Breast epithelium (tissue), 4 donors: ENCODE measurements at places on chromosomes 1 and 21.

DNA sequence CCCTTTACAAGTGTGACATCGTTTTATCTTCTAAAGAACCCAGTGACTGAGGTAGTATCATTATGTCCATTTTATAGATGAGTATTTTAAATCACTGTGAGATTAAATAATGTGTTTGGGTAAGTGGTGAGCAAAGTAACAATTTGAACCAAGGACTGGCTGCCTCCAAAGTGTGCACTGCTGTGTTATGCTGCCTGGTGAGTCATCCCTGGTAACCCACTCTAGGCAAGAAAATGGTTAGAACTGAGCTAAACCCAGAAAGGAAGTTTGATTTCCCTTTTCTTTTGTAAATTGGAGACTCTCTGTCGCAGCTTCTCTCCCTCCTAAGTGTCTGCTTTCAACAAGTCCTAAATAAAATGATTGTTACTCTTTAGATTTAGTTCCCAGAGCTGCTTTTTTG, 342.8 kb upstream of the KAZN start:
- no peak overlapping the region for H3K4me3 ChIP-seq
- DNase-seq, result no peak
- no peaks in the 10 kb centered on the region for H3K27me3 ChIP-seq
- H3K36me3 ChIP-seq, result no peaks in the 10 kb centered on the region

GRCh38 chr1:12229835-12230548, at the start of gene VPS13D:
TSS of gene VPS13D (plus strand) at chr1:12230030. CDS start at chr1:12234267, 4,237 bp downstream.
- no peaks in the 10 kb centered on the region for H3K36me3 ChIP-seq
- H3K4me3 ChIP-seq, result peak within 1 kb of the TSS; percentile 99
- DNase-seq, result peak; percentile 63
- H3K27me3 ChIP-seq, result no peaks in the 10 kb centered on the region
- peak within 1 kb of the TSS; percentile 94 for H3K27ac ChIP-seq
- H3K4me1 ChIP-seq, result no peaks in the 10 kb centered on the region

GRCh38 chr1:197674286-197674685, 101.0 kb downstream of the DENND1B start:
- H3K36me3 ChIP-seq, result no peaks in the 10 kb centered on the region
- no peak overlapping the region for H3K27ac ChIP-seq
- H3K4me1 ChIP-seq, result no peaks in the 10 kb centered on the region
- H3K27me3 ChIP-seq, result no peaks in the 10 kb centered on the region
- DNase-seq, result no peak

DNA sequence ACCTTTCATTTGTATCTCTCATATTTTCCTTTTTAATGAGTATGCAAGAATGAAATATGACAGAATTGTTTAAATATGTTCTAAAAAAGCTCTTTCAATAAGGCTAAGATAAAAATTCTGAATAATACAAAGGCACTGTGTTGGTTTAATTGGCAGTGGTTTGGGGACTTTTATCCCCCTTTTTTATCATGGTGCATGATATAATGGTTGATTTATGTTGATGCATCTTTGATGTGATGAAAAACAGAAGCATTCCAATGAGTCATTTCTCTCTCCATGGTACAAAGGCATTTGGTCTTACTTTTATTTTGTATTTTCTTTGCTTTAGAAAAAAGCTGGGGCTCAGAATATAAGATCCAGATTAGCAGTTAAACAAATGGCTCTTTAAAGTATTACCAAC, 127.2 kb upstream of the GREM2 start:
- H3K36me3 ChIP-seq, result no peaks in the 10 kb centered on the region
- H3K4me3 ChIP-seq, result no peak overlapping the region
- H3K27ac ChIP-seq, result no peak overlapping the region
- no peaks in the 10 kb centered on the region for H3K4me1 ChIP-seq
- no peaks in the 10 kb centered on the region for H3K27me3 ChIP-seq
- no peak for DNase-seq

- H3K27ac ChIP-seq, result no peak overlapping the region
- no peaks in the 10 kb centered on the region for H3K27me3 ChIP-seq
- H3K4me1 ChIP-seq, result peaks cover 9% of the 10 kb centered on the region
- no peak for DNase-seq
- H3K36me3 ChIP-seq, result peaks cover 6% of the 10 kb centered on the region
- H3K4me3 ChIP-seq, result peak overlapping the region; percentile 88
These were observed 2.0 kb downstream of the KDM4A start for GRCh38 chr1:43651902-43652301.

DNA sequence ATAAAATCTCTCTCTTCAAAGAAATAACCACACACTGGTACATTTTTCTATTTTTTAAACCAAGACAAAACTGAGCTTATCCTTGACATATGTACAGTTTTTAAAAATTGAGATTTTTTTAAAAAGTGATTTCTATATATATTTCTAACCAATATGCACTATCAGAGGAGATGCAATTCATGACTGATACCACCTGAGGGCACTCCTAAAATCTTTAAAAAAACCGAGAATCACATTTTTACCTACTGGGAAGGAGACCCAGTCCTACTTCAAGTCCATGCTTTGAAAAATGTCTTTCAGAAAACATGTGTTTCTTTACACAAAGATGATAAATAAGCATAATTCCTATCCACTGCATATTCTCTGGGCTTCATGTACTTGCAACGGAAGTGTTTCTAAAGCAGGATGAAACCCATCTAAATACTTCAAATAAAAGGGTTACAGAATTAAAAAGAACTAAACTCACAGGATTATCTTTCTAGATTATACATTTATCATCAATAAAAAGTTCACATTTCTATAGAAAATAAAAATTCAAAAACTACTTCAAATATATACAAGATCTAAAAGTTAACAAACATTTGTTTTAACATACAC, 98.6 kb downstream of the ENAH start:
- H3K36me3 ChIP-seq, result no peaks in the 10 kb centered on the region
- H3K4me1 ChIP-seq, result no peaks in the 10 kb centered on the region
- no peaks in the 10 kb centered on the region for H3K27me3 ChIP-seq

DNA sequence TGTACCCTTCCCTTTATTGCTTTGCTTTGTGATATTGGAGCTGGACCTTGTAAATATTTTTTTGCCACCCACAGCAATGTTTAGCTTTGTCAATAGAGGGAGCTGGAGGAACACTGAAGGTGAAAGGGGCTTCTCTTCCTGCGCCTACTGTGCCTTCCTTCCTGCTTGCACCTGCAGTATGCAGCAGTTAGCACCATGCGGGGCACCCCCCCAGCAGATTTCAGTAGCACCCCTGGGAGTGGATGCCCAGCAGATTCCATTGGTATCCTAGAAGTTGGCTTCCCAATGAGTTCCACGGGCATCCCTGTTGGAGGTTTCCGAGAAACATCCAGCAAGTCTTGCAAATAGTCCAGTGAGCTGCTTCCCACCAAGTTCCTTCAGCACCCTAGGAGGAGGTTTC, 25.6 kb downstream of the S100A10 start:
- H3K27ac ChIP-seq, result no peak overlapping the region
- no peaks in the 10 kb centered on the region for H3K4me1 ChIP-seq
- no peaks in the 10 kb centered on the region for H3K27me3 ChIP-seq
- H3K4me3 ChIP-seq, result no peak overlapping the region
- no peak for DNase-seq

DNA sequence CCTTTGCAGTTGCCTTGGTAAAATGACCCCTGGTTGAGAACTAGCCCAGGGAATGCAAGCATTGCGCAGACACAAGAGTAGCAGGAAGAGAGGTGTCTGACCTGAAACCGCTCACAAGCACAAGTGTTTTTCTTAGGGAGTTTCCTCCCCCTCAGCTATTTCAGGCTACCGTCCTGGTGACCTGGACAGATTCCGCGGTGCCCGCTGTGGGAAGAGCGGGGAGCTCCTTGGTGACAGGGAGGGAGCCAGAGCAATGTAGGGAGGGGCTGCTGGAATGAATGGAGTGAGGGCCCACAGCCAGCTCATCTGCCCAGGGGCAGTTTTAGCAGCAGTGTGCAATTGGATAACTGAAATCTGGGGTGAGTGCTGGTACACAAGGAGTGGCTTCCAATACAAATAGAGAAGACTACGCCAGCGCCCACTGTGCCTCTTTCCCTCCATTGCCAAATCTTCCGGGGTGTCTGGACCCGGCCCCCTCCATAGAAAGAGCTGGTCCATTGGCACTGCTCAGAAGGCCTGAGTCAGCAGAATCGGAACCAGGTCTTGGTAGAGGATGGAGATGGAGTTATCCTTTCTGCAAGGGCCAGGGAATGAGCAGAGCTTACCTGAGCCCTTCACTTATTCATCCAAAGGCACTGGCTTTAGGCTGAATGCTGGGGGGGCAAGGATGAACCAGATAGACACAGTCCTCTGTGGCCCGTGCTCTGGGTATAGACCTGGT, 82.8 kb downstream of the TRABD2B start:
- no peak overlapping the region for H3K27ac ChIP-seq
- no peaks in the 10 kb centered on the region for H3K36me3 ChIP-seq
- H3K4me1 ChIP-seq, result no peaks in the 10 kb centered on the region
- no peak overlapping the region for H3K4me3 ChIP-seq
- no peak for DNase-seq

DNA sequence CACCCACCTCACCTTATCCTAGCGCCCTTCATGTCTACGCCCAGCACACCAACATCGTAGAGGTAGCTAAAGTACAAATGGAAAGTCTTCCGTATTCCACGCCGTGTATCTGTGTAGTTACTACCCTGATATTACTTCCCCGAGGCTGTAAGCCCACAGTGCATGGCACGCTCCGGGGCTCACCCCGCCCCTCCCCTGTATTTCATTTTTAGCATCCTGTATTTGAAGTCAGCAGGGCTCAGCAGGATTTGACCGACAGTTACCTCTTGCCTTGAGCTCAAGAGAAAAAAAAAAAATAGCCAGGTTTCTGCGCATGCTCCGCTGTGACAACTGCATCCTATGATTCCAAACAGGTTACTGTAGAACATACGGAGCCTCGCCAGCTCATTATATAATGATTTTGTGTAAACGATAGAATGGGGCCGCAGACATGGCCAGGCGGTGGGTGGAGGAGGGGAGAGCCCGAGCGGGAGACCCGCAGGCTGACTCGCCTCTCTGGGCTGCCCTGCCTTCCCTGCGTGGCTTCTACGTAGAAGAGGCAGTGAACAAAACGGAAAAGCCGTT, 1.3 kb downstream of the ABCG1 start:
- no peaks in the 10 kb centered on the region for H3K4me1 ChIP-seq
- H3K27me3 ChIP-seq, result no peaks in the 10 kb centered on the region
- peak overlapping the region; percentile 75 for H3K27ac ChIP-seq
- DNase-seq, result peak; percentile 44
- peak overlapping the region; percentile 73 for H3K4me3 ChIP-seq

- DNase-seq, result peak; percentile 69
- H3K4me3 ChIP-seq, result no peak overlapping the region
- H3K4me1 ChIP-seq, result peaks cover 15% of the 10 kb centered on the region
These were observed 25.2 kb downstream of the ARHGEF10L start for GRCh38 chr1:17564458-17565393.

- no peak overlapping the region for H3K4me3 ChIP-seq
- no peaks in the 10 kb centered on the region for H3K27me3 ChIP-seq
- no peak for DNase-seq
These were observed 61.4 kb upstream of the TNFSF18 start for GRCh38 chr1:173112129-173112528.

GRCh38 chr1:59742526-59742925, 72.2 kb upstream of the HOOK1 start:
- H3K27ac ChIP-seq, result peak overlapping the region; percentile 41
- H3K27me3 ChIP-seq, result no peaks in the 10 kb centered on the region
- no peaks in the 10 kb centered on the region for H3K36me3 ChIP-seq
- H3K4me3 ChIP-seq, result no peak overlapping the region
- DNase-seq, result no peak

DNA sequence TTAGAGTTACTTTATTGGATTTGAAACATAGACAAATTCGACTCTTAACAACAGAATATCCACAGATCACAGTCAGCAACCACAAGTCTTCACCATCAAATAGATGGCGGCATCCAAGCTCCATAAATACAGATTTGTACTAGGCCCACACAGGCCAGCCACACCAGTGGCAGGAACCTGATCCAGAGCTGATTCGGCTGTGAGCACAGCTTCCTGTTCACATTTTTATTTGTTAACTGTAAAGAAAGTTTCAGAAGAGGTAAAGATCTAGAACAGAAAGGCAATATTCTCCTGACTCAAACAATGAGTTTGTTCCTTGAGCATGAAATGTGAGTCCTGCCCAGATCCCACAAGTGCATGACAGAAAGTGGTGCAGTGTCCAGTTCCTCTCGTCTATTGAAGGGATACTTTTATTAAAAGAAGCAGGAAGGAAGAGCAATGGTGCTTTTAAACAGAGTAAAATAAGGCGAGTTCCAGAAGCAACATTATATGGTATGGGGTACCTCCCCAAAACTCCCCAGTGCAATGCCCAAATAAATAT, 205.8 kb downstream of the SLC45A1 start:
- H3K4me3 ChIP-seq, result no peak overlapping the region
- no peaks in the 10 kb centered on the region for H3K36me3 ChIP-seq
- H3K27ac ChIP-seq, result peak overlapping the region; percentile 49
- H3K4me1 ChIP-seq, result peaks cover 12% of the 10 kb centered on the region

- no peaks in the 10 kb centered on the region for H3K4me1 ChIP-seq
- no peak for DNase-seq
- peak overlapping the region; percentile 7 for H3K27ac ChIP-seq
- H3K36me3 ChIP-seq, result no peaks in the 10 kb centered on the region
- H3K27me3 ChIP-seq, result no peaks in the 10 kb centered on the region
- H3K4me3 ChIP-seq, result no peak overlapping the region
These were observed 90.5 kb downstream of the TRABD2B start for GRCh38 chr1:47906527-47907176.

DNA sequence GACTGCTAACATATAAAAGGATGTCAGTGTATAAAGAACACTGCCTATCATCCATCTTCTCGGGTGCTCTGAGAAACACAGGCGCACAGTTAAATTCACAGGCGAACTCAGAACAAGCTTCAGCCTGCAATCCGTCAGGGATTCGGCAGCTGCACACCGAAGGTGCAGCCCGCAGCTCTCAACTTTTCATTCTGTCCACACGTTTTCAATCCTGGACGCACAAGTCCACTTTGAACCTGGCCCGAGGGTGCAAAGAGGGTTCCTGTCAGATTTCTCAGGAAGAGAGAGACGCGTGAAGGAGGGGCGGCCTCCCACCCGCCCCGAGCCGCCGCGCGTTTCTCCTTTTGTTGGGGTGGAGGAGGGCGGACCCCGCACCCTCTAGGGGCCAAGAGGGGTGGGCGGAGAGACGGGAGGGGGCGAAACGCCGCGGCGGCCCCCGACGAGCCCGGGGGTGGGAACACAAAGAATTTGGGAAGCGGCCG, 724 bp downstream of the DOCK7 start:
- peak overlapping the region; percentile 63 for H3K4me3 ChIP-seq
- H3K27me3 ChIP-seq, result no peaks in the 10 kb centered on the region
- peak overlapping the region; percentile 85 for H3K27ac ChIP-seq
- no peaks in the 10 kb centered on the region for H3K36me3 ChIP-seq
- no peak for DNase-seq
- peaks cover 5% of the 10 kb centered on the region for H3K4me1 ChIP-seq

DNA sequence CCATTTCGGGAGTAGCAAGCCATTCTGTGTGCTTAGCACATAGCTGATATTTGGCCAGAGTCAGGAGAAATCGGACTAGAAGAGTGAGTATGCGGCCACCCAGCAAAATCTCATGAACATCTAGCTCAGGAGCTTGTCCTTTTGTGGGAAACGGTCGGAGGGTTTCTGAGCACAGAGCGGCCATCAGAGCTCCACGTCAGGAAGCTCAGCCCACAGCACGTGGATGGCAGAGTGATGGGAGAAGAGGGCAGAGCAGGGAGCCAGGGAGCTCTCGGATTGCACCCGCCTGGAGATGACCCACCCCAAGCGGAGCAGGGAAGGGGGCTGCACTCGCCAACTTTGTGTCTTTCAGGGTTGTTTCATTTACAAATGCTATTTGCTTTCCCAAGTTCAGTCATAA, 13.9 kb downstream of the RCAN3 start:
- H3K27ac ChIP-seq, result no peak overlapping the region
- no peaks in the 10 kb centered on the region for H3K27me3 ChIP-seq
- H3K36me3 ChIP-seq, result no peaks in the 10 kb centered on the region
